GM12878 (cell line): ENCODE measurements at places on chromosomes 3 and 15. TPM values are rescaled to one million over a fixed set of nuclear protein-coding genes. Genes with fewer than 3 reads are reported as not detected.

The GOLGA6L24 gene
- not detected in 2 replicates for polyA plus RNA-seq

The GATM gene
- polyA plus RNA-seq, result 22.8 and 25.0 TPM in 2 replicates

The SMCO1 gene
- not detected in 2 replicates for polyA plus RNA-seq

The IL5RA gene
- not detected in 2 replicates for polyA plus RNA-seq

The FANCD2OS gene
- 0.42 TPM in 1 of 2 replicates, not detected in the other for polyA plus RNA-seq

The RHCG gene
- polyA plus RNA-seq, result not detected in 2 replicates

The HES1 gene
- polyA plus RNA-seq, result 1.0 and 1.1 TPM in 2 replicates

The OGG1 gene
- polyA plus RNA-seq, result 32.6 and 35.6 TPM in 2 replicates
